ENCODE measurements at places on chromosomes 1 and 21.

- no peak for DNase-seq
Observed at GRCh38 chr1:182484531-182485257, 34.7 kb downstream of the RGSL1 start.

- DNase-seq: no peak
Observed at GRCh38 chr1:196678510-196678884, 26.7 kb downstream of the CFH start.

- no peak for DNase-seq
Observed at GRCh38 chr21:41530366-41530765, 22.4 kb upstream of the TMPRSS2 start.

- DNase-seq: no peak
Observed at GRCh38 chr1:243501002-243501401, 245.2 kb downstream of the SDCCAG8 start.

DNA sequence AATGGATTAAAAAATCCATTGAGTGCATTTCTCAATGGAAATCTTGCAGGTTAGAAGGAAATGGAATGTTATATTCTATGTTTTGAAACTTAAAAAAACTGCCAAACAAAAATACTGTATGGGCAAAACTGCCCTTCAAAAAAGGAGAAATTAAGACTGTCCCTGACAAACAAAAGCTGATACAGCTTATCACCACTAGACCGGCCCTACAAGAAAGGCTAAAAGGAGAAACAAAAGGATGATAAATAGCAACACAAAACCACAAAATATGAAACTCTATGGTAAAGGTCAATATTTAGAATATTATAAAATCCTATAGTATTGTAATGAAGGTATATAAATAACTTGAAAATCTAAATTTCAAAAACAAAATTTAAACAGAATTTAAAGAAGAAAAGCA lies 60.0 kb downstream of the SLC25A24 start:
- DNase-seq: no peak

- no peak for DNase-seq
Observed at GRCh38 chr21:38995731-38996130, 187.5 kb downstream of the PSMG1 start.

DNA sequence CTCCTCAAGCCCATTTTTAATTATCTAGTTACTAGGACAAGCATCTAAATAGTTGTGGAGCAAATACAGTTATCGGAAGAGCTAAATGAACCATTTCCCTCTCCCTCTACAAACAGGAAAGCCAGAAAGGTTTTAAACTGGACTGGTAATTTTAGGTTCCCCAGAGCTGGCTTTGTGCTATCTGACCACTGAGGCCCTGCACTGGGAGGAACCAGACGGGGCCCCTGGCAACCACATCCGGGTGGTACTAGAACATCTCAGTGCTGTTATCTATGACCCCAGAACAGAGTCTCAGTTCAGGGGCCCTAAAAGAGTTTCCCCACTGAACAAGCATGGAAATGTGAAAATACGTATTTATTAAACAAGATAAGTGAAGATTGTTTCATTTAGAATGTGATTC lies 7.7 kb upstream of the RSPH1 start:
- no peak for DNase-seq

DNA sequence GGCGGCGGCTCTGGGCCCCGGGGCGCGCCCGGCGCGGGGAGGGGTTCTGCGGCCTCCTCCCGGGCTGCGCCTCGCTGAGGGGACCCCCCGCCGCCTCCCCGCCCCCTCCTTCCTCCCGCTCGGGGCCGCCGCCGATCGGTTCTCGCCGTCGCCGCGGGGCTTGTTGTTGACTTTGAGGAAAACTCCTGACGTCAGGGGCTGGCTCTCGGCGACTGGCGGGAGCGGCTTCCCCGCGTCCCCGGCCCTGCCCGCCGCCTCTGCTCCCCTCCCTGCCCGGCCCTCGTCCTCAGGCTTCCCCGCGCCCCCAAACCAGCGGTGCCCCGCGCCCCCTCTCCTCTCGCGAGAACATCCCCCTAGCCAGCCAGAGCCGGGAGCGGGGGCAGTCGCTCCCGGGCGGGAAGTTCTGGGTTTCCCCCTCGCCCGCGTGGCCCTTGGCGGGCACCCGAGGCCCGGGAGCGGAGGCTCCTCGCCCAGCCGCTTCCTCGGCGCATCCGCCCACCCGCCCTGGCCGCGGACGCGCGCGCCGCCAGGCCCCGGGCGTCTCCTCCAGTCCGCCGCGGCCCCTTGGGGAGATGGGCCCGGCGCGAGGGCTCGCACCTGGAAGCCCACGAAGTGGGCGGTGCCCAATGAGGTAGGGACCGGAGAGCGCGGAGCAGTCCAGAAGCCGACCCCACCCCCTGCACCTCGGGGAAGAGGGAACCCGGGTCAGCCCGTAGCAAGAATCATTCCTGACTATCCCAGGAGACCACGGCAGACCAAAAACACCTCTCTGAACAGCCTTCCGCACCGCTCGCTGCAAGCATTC lies 611 bp upstream of the AKT3 start:
- DNase-seq: peak; percentile 80

Measured in stimulated activated CD8-positive, alpha-beta memory T cell treated with anti-CD3 and anti-CD28 coated beads, Interleukin-4, amount 100 ng/mL, for 4 hours (primary cell).